ENCODE measurements at places on chromosomes 2 and 18.

GRCh38 chr2:166375195-166375735 is 479 bp downstream of the SCN9A start:
- DNase-seq = no peak

- DNase-seq = no peak
These were observed 90.4 kb downstream of the RAPH1 start for GRCh38 chr2:203444738-203445137.

GRCh38 chr2:229775614-229776313 is 61.4 kb upstream of the DNER start:
- DNase-seq = no peak

DNA sequence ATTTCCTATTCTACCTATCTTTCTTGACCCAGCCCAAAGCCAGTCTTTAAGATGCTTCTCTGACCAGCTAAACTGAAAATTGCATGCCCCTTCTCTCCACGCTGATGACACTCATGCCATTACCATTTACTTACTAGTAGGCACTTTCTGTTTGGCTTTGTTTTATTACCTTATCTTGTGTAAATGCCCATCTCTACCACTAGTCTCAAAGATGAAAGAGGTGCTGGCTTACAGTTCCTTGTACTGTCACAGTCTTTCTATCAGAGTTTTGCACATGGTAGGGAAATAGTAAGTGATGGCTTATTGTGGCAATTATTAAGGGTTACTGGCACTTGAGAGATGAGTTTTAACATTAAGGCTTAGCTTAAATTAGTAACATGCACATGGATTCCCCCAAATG is 352.1 kb downstream of the RBM43 start:
- no peak for DNase-seq

DNA sequence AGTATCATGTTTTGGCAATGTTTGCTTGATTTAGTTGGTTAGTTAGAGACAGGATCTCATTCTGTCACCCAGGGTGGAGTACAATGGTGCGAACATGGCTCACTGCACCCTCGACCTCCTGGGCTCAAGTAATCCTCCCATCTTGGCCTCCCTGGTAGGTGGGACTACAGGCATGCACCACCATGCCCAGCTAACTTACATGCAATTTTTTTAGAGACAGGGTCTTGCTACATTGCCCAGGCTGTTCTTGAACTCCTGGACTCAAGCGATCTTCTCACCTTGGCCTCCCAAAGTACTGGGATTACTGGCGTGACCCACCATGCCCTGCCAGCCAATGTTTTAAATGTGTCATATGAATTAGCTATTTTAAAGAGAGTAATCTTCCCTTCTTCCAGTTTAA is 16.3 kb upstream of the CDKL4 start:
- DNase-seq = no peak

DNA sequence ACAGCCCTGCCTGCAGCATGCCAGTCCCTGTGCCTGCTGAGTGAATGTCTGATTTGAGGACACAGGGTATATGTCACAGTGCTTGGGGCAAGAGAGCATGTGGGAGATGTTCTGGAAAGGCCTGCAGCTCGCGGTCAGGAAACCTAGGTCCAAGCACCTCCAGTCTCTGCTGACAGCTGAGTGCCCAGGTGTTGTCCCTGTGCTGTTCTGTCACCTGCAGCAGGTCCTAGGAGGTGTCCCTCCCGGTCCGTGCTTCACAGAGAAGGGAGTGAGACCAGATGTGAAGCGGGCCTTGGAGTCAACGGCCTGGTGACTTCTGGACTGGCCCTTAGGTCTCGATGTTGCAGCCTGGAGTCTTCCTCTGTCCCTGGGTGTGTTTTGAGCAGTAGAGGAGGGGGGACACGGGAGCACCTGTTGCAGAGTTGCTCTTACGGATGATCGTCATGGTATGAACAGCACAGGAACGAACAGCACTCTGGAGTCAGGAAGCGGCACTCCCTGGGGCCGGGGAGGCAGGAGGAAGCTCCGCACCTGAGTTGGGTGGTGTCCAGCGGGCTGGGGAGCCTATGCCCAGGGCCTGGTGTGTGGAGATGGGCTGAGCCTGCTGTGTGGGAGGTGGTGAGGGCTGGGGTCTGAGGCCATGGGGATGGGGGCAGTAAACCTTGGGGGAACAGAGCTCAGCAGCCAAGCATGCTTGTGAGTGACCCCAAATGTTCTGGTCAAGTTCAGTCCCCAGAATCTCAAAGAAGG is 21.6 kb upstream of the ARHGEF4 start:
- DNase-seq = no peak

- no peak for DNase-seq
These were observed 4.1 kb upstream of the TMEM177 start for GRCh38 chr2:119674711-119675500.

DNA sequence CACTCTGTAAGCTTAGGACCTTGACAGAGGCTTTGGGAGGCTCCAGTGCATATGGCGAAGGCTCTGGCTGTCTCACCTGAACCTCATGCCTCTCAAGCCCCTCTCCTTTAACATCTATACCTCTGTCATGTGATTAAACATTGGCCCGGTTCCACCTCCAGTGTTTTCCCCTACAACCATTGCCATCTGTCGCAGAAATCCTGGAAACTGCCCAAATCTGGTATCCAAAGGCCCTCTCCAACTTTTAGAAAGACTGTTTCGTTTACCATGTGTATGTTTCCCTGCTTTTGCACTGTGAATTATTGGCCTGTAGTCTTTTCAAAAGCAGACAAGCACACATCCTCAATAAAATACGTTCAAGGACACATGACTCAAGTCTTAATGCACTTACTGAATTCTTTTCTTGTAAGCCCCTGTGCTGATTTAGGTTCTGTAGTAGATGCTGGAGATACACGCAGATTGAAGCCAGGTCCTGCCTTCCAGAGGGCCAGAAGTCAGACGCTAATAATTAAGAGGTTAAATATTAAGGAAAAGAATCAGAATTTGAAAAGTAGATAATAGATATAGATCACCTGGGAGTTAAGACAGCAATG is 386.4 kb upstream of the SLC14A2 start:
- DNase-seq = no peak

All from activated naive CD8-positive, alpha-beta T cell treated with anti-CD3 and anti-CD28 coated beads, Interleukin-2, amount 10 ng/mL, durations not matched to agents 7 days and 5 days (primary cell).